Activated T-helper 9 cell treated with anti-CD3 and anti-CD28 coated beads, Interleukin-2, amount 50 U/mL, for 16 hours (primary cell): ENCODE measurements at places on chromosomes 7 and 10.

DNA sequence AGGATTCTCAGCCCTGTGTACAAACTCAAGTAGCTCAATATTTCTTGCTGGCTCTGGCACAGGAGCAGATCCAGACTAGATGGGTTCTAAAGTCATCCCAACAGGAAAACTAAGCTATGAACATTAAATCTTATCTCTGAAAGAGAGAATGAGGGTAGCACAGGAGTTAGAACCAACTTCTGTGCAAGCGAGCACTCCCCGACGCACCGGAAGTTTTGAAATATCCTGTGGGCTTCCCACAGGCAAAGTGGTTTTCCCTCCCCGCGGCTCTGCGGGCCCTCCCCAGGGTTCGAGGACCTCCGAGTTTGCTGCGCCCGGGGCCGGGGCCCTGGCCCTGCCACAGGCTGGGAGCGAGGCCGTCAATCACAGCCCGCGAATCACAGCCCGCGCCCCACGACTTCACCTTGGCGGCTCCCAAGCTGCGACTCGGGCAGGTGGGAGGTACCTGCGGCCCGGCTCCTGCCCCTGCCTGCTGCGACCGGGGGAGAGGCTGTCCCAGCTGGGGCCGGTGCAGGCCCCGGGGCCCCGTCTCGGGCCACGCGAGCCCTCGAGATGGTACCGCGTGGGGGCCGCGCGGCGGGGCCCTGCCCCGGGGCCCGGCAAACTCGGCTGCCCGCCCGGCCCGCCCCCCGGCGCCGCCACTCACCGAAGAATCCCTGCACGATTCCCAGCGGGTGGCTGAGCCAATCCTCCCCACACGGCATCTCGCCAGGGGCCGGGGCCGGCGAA lies 598 bp downstream of the MCMBP start:
- DNase-seq = peak; percentile 45

DNA sequence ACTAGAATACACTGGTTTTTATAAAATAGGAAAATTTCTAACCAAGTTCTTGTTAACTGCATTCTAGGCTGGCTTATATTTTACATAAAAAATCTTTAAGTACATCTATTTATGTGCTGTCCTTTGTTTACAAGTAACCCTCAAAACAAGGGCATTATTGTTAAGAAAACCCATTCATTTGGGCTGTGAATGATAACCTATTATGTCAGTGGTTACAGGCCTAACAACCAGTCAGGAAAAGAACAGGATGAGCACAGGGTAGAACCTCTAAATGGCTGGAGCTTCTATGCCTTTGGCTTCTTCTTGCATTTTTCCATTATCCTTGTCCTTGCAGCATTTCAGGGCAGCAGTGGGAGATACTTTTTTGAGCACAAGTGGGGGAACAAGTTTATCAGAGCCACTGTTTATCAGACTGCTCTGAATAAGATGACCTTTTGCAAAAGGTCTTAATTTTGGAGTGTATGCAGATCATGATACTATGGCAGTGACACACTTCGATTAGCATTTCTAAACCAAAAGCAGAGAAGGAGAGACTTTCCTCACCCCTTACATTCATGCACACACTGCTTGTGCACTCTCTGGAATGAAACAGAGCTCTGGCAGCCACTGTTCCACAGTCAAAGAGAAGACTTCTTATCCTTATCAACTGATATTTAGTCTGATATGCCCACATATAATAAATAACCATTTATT lies 10.9 kb downstream of the GPR37 start:
- no peak for DNase-seq

DNA sequence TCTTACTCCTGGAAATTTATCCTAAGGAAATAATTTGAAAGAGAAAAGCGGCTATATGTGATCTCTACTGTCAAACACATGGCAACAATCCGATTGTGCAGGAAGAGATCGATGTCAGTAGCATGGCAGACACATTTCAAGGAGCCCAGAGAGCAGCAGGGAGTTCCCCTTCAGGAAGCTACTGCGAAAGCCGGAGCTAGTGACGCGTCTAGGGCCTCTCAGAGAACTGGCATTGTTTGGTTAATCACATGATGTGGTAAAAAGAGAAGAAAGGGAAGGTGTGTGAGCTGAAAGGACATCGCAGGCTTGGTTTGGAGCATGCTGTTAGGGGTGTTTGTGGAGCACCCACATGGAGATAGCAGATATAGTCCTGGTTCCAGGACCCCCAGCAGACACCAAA lies 74.9 kb downstream of the BEND7 start:
- no peak for DNase-seq

GRCh38 chr10:48750019-48750418 lies 65.3 kb downstream of the WDFY4 start:
- DNase-seq = no peak

- no peak for DNase-seq
Observed at GRCh38 chr10:100334762-100335161, 4.7 kb upstream of the PKD2L1 start.

DNA sequence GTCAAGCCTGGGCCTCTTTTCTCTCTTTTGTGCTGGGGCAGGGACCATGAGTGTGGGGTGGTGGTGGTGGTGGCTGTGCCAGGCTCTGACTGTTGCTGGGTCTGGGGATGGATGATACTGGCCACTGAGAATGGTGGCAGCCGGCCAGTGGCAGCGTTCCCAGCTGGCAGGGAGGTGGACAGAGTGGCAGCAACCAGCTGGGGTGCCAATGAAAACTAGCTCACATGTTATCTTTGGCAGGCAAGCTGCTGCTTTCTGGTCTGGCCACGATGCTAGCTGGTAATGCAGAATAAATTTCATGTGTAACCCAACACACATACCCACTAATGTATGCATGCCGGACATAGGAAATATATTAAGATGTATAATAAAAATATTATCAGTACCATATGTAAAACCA lies 95.0 kb upstream of the SLC26A5 start:
- DNase-seq = no peak

DNA sequence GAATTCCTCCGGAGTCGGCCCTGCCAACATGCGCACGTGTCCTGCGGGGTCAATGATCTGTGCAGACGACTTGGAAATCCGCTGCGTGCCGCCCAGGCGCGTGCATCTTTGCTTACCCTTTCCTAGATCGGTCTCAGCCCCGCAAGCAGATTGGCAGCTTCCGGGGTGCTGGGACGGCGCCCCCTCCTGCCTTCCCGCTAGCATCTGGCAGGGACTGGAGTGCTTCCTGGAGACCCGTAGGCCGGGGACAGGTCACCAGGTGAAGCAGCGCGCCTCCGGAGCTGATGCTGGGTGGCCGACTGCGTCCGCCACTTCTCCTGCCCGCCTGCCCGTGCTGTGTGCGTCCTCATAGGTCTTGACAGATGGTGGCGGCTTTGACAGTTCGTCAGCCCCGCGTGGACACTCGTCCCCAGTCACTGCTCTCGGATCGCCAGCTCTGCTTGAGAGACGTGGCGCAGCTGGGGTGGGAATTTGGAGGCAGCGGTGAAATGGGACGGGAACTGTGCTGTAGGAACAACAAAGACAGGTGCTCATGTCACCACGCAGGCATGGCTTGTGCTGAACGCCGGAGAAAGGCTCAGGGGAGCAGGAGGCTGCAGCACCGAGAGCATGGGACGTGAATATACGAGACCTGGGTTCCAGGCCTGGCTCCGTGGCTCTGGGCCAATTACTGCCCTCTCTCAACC lies 21.9 kb upstream of the KCNK18 start:
- DNase-seq = no peak

DNA sequence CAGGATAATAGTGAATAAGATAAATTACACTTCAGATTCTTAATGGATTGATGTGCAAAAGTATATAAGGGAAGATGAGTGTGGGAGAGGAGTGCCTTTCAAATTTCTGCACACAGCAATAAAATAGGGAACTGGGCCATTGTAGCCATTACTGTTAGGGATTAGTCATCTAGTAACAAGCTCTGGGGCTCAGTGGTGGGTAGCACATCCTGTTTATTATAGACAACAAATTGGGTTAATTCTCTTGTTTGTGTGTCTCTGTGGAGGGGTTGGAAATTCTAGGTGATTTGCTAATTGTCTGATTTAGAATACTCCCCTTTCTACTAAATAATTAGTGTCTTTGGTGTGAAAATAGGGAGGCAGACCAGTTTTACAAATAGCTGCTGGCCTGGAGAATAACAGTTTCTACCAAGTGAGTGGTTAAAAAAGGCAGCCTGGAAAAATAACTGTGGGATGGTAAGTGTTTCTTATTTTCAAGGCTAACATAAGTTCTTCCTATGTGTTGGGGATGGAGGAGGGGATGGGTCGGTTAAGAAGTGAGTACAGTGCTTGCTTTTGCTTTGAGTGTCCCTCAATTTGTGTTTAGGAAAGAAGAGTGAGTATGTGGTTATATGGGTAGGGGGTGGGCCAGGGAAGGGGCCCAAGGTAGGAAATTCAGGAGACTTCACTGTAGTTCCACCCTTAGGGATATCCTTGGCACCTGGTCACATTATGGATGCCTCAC lies 43.3 kb upstream of the TMEM248 start:
- DNase-seq = no peak

DNA sequence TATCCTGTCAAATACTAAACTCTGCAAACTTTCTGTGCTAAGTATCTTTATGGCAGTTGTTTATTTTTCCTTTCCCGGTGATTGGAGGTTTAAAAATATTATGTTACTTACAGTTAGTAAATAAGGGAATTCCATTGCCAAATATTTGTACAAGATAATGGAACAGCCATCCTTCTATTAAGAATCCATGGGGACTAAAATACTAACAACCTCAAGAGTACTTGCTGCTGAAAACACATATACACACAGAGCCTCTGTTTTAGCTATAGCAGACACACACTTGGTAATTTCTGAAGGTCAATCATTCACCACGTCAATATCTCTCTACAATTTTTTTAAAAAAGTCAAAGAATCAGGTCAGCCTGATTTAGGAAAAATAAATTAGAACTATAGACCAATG lies 32.4 kb downstream of the TSPAN12 start:
- no peak for DNase-seq

DNA sequence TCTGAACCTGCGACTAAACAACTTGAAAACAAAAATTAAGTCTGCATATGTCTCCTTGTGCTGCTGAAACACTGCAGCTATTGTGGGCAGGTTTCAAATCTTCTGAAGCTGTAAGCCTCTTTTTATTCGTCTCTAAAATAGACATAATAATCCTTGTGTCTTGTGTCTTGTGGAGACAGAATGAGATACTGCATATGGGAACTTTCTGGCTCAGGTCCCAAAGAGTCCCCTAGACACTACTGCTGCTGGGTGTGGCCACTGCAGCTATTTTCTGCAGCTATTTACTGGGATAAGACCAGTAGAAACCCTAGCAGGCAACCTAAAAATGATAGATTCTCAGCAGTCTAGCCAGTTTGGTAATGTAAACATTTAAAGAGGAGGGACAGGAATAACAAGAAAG lies 252.0 kb downstream of the ELMO1 start:
- DNase-seq = no peak

DNA sequence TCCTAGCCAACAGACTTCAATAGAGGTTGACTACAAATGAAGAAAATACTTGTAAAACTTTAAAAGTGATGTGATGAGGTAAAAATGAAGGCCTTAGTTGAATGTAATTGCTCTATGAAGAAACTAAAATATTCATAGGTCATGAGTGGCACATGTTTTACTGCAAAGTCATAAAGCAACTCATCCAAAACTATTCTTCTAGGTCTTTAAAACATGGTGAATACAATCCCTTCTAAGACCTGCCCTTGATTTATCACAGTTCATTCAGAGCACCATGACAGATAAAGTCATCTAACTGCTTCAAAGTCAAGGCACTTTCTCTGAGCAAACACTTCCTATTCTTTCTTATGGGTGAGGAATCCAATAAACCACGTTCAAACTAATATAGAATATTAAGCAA lies 713.5 kb downstream of the SORCS1 start:
- DNase-seq = no peak

GRCh38 chr7:151379534-151380198 lies 30.2 kb downstream of the WDR86 start:
- no peak for DNase-seq

DNA sequence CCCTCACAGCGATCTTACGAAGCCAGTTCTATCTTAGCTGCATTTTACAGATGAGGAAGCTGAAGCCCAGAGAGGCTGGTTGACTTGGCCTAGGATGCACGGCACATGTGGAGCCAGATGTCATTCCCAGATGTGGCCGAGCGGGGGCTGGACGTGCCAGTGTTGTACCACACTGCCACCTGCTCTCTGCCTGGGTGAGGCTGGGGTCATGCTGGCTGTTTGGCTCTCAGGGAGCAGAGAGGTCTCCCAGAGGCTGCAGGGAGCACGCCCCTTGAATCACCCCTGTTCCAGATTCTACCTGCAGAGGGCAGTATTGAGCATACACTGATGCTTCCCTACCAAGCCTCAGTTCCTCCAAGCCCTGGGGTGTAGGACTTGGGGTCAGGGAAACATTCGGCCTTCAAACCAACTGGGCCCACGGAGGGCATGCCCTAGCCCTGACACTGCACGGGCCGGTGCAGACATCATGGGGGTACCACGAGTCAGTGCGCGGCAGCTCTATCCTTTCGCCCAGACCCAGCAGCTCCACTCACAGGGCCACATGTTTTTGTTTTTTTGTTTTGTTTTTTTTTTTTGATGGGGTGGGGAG lies 3.8 kb upstream of the GTF2IRD1 start:
- peak; percentile 36 for DNase-seq

DNA sequence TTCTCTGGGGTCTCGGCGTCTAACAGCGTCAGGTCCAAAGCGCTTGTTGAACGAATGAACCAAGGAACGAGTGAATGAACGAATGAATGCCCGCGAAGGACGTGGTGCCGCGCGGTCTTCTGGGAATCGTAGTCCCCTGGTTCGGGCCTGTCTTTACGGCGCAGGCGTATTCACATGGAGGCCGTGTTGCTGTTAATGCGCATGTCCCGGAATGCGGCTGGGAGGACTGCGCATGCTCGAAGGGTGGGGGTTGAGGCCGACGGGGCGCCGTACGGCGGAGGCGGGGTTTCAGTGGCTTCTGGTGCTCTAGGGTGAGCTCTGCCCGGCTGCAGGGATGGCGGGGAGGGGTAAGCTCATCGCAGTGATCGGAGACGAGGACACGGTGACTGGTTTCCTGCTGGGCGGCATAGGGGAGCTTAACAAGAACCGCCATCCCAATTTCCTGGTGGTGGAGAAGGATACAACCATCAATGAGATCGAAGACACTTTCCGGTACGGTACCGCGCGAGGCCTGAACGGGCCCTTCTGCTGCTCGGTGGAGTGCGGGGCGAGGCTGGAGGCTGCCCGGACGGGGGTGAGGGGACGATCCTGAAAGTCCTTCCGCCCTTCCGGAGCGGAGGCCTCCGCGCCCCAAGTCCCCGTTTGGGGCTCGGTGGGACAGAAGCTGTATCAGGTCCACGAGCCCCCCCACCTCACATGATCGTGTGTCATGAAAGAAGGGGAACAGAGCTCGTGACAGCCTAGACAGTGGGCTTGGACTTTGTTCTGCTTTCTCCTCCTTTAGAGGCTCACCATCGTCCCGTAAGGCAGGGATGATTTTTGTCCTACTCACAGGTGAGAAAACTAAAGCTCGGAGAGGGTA lies at the start of gene ATP6V1F:
ATP6V1F (plus strand) TSS at position 286 of the 862 bp plus-strand sequence; CDS start at position 335, 49 bp downstream.
- DNase-seq = peak; percentile 98
